AML-193 (cell line): ENCODE measurements at places on chromosomes 3 and 15.

DNA sequence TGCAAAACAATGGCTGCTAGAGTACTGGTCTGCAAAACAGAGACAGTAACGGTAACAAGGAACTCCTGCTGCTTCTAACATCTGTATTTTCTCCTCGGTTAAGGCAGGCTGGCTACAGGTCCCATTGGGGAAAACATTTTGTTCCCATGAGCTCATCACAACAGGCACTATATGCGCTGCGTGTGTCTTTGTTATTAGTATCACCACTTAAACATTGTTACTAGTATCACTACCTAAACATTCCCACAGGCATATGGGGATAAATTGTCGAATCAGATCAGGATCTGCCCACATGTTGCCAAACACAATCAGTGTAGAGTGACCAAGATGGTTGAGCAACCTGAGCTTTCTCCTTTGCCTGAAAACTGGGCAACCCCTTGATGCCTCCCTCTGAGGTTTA is 77.2 kb downstream of the TOP2B start:
- DNase-seq = no peak

DNA sequence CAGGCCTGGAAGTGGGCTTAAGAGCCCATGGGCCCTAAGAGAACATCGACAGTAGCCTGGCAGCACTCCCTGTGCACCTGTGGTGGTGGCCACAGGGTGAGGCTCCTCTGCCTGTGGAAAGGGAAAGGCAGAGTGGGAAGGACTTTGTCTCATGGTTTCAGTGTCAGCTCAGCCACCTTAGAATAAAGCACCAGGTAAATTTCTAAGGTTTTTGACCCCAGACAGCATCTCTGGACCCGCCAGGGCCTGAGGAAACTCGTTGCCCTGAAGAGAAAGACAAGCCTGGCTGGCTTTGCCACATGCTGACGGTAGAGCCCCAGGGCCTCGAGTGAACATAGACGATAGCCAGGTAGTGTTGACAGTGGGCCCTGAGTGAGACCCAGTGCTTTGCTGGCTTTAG is 22.1 kb downstream of the GOLGA6A start:
- DNase-seq = no peak

DNA sequence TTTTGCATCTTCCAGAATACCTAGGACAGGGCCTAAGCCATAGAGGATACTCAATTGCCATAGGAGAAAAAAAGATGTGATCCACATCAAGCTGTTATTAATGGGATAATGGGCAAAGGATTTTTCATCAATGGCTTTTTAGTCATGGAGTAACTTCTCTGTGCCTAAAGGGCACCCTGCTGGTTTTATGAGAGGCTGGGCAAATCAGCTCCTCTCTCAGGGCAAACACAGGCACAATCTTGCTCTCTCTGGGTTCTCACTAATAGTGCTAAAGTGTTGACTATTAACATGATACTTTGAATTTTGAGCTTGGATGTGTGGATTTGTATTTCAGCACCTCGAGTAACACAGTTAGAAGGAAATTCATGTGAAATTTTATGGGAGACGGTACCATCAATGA is 67.6 kb downstream of the GHSR start:
- DNase-seq = no peak

DNA sequence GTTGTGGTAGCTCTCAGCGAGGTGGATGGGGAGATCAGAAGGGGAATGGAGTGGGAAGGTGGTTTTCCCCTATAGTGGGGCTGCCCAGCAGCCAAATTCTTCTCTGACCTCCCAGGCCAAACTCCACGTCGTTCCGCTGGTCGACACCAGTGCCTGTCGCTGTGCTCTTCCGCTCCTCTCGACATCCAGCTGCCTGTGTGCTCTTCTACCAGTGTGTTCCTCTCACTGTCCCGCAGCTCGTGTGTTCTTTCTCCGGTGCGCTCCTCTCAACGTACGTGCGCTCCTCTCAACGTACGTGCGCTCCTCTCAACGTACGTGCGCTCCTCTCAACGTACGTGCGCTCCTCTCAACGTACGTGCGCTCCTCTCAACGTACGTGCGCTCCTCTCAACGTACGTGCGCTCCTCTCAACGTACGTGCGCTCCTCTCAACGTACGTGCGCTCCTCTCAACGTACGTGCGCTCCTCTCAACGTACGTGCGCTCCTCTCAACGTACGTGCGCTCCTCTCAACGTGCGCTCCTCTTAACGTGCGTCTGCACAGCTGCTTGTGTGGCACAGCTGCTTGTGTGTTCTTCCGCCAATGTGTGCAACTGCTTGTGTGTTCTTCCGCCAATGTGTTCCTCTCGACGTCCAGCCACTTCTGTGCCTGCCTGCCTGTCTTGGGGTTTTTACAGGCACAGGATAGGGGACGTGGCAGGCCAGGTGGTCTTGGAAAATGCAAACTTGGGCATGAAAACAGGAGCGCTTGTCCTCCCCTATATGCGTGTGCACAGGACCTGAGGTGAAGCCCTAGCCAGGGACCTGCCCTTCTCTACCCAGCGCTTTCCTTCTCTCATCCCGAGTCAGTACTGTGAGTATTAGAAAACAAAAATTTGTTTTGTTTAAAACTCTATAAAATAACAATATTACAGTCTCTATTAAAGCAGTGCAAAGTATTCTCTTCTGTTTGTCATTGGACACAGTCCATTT is 991.1 kb downstream of the GBE1 start:
- no peak for DNase-seq

DNA sequence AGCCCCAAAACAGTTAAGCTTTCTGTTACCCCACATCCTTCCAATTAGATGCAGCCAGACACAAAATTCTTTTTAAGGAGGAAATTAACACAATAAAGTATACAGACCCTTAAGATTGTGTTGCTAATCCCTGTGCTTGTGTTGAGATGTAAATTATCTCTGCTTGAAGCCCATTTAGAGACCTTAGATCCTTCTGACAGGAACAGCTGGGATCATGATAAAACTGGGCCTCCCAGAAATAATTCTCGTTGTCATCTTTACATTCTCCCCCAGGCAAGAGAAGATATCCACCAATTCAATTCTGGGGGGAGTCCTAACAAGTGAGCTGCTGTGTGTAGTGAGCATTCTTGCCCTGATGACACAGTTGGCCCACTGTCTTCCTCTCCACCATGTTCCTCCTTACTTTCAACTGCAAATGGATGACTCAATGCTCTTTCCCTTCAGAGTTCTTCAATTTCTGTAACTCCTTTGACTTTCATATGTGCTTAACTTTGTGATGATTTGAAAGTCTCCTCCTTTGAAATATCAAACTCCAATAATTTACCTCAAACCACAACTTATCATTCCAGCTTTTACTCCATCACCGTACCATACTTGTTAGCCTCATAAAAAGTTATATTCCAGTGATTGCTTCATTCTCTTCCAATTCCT is 186.6 kb downstream of the RAP2B start:
- no peak for DNase-seq
